ENCODE measurements at places on chromosomes 4 and X.

DNA sequence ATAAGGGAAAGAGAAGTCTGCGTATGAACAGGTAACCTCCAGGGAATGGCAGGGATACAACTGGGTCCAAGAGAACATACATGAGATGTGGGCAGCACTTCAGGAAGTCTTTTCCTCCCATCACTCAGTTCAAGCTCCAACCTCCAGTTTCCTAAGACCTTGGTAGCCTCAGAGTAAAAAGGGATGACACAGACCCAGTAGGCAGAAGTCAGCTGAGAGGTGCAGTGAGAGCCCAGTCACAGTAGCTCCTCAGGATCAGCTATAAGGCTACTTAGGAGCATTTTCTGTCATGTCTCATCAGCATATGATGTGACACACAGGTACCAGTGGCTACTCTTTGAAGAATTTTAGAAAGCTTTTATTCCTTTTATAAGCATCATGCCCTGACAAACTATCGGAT, 12.5 kb upstream of the STS start:
- DNase-seq: no peak

DNA sequence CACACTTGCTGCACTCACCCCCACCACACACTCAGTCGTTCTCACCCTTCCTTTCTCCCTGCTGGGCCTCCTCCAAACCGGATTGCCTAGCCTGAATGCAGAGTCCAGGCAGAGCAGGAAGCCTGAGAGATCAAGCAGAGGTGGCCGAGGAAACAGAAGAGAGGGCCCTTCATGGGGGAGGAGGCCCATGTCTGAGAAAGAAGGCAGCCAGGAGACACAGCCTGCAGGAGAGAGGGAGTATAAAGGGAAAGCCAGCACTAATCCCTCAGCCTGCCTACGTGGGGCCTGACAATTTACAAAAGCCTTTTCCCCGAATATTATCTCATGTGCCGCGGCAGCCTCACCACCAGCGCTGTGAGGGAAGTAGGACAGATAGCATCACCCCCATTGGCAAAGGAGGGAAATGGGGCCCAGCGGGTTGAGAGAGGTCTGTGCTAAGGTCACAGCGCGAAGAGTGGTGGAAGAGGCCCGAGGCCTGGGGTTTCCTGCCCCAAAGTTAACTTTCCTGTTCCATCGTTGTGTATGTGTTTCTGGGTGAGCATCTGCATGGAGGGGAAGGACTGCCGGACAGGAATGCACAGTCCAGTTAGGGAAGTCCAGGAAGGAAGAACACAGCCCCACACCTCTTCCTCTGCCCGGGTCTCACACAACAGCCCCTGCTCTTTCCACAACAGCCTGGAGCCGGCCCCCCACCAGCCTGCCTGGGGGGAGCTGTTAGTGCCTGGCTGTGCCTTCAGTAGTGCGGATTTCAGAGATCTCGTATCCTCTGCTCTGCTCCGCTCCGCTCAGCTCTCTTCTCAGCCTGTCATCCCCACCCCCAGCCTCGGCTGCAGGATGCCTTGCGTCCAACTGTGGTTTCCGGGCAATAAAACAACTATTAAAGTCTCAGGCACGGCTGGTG, 50.9 kb upstream of the BCOR start:
- no peak for DNase-seq

DNA sequence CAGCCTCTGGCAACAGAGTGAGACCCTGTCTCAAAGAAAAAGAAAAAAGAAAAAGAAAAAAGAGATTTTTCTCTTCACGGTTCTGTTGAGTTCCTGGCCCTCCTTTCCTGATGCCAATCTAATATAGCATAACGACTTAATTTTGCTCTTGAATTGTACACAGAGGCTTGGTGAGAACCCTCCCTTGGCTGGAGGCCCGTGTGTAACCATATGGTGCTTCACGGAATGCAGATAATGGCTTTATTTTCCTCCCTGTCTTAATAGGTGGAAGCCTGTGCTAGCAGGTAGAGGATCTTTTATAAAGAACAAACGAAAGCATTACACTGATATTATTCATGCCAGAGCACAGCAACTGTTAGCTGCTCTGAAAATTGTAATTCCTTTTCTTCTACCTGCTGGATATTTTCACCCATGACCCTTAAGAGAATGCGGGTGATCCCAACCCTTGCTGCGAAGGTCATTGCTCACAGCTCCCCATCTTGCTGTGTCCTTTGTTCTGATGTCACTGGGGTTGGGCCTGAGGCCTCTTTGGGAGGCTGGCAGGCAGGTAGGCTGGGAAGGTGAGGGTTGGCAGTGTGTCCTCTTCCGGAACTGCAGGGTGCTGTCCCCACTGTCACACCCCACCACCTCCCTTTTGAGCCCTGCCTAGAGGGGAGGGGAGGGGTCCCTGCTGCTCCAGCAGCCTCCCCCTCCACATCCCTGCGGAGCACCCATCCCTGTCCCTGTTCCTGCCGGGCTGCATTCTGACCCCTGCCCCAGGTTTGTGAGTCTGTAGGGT, 83.8 kb upstream of the STOX2 start:
- DNase-seq: no peak

DNA sequence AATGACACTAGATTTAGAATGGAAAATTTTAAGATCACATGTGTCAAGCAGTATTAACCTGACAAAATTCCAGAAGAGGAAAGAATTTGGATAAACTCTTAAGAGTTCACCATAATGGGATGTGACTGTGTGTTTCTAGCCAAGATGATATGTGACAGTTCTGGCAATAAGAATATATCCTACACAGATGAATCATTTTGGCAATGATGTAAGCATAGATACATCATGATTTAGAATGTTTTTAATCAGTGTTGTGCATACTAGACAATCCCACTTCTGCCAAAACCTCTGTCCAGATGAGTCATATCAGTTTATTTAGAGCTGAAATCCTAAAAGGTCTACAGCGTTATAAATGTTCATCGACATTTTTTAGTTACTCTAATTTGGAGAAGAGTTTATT, 48.8 kb downstream of the PTCHD1 start:
- no peak for DNase-seq
